SJCRH30 (cell line): ENCODE measurements at places on chromosomes 12 and 14. TPM values are rescaled to one million over a fixed set of nuclear protein-coding genes. Genes with fewer than 3 reads are reported as not detected.

CCDC38 gene
- total RNA-seq, result 0.04 and 0.10 TPM in 2 replicates

SYNDIG1L gene
- total RNA-seq, result not detected in 2 replicates

ZNF641 gene
- 11.2 and 15.5 TPM in 2 replicates for total RNA-seq

COCH gene
- total RNA-seq, result not detected in 2 replicates

KRT4 gene
- total RNA-seq, result not detected in 2 replicates

KLHL28 gene
- total RNA-seq, result 9.4 and 10.7 TPM in 2 replicates
